Osteoblast (primary cell): ENCODE measurements at places on chromosomes 1 and 21. TPM values are rescaled to one million over a fixed set of nuclear protein-coding genes. Genes with fewer than 3 reads are reported as not detected.

GRCh38 chr1:154347961-154348360 is 22.6 kb downstream of the ATP8B2 start:
- no peak for DNase-seq

FAM72D gene
- total RNA-seq: under 0.01 TPM in 1 of 2 replicates, not detected in the other

GRCh38 chr1:156128654-156129597 is 14.4 kb downstream of the LMNA start:
- DNase-seq: no peak

KRTAP21-3 gene
- not detected in 2 replicates for total RNA-seq

GRCh38 chr1:81412954-81413353 is 387.8 kb upstream of the ADGRL2 start:
- no peak for DNase-seq

DNA sequence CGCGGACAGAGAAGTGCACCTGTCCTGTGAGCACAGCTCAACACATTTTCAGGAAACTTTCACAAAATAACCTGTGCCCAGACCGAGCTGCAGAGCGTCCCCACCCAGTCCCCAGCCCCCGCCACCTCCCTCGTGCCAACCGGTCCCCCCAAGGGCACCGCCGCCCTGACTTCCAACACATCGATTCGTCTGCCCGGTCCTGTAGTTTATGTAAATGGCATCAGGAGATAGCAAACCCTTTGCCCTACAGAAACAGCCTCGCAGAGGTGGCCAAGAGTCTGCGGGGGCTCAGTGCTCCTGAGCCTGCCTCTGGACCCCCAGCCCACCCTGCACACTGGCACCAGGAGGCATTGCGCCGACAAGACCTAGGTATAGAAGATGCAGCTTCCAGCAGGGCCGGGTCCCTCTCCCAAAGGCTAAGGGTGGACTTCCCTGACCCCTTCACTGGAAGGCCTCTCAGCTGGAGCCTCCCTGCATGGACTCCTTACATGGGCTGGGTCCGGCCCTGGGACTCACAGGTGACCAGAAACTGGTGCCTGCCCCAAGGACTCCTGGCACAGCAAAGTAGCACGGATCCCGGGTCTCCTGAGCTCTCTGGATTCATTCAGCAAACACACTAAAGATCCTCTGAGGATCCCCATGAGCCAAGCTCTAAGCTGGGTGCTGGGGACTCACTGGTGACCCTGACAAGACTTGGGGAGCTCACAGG is 6.6 kb upstream of the PLEKHG5 start:
- peak; percentile 84 for DNase-seq
